Sigmoid colon (tissue), 7 donors: ENCODE measurements at places on chromosomes 2 and 18. TPM values are rescaled to one million over a fixed set of nuclear protein-coding genes. Genes with fewer than 3 reads are reported as not detected.

DNA sequence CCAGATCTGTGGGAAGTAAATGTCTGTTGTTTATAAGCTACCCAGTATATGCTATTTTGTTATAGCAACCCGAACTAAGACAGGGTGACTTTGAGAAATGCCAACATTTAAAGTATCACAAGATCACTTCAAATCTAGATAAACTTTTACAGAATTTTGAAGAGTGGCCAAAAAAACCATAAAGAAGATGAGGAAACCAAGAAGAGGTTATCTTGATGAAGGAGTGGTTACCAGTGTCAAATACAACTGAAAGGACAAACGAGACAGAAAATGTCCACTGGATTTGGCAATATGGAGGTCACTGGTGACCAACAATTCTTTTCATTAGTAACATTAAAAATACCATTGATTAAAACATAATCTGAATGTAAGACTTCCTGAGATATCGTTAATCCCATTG lies 235.7 kb downstream of the DYM start:
- no peak overlapping the region for H3K4me3 ChIP-seq
- no peak for DNase-seq
- peaks cover 32% of the 10 kb centered on the region for H3K4me1 ChIP-seq
- H3K27me3 ChIP-seq: no peaks in the 10 kb centered on the region
- no peaks in the 10 kb centered on the region for H3K36me3 ChIP-seq
- no peak overlapping the region for H3K27ac ChIP-seq

DNA sequence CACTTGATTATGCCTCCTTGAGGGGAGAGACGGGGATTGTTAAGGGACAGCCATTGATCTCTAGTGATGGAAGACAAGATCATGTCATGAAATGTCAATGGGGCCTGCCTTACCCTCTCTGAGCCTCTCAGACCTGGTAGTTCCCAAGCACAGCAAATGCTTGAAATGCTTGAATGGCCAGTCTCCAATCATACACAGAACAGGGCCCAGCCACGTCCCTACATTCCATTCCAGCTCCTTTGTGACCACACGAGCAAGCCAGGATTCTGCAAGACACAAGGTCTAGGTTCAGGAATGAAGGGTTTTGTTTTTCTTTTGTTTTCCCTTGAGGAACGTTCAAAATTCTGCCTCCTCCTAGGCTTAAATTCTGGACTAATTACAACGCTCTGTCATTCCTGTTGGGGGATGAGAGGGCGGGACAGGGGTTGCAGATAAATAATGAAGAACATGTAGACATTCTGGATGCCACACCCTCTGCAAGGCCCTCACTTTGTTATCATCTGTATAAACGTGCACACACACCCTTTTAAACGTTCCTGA lies 98.1 kb upstream of the YPEL5 start:
- H3K4me1 ChIP-seq: no peaks in the 10 kb centered on the region
- H3K4me3 ChIP-seq: no peak overlapping the region
- no peak for DNase-seq
- H3K36me3 ChIP-seq: no peaks in the 10 kb centered on the region
- H3K27ac ChIP-seq: no peak overlapping the region
- no peaks in the 10 kb centered on the region for H3K27me3 ChIP-seq

GRCh38 chr18:45136381-45137086 lies 455.8 kb downstream of the SETBP1 start:
- no peak overlapping the region for H3K4me3 ChIP-seq
- no peaks in the 10 kb centered on the region for H3K36me3 ChIP-seq

GRCh38 chr2:23380562-23381065 lies 4.4 kb upstream of the KLHL29 start:
- H3K27ac ChIP-seq: no peak overlapping the region
- H3K4me1 ChIP-seq: peaks cover 6% of the 10 kb centered on the region
- H3K27me3 ChIP-seq: no peaks in the 10 kb centered on the region
- no peak for DNase-seq
- H3K36me3 ChIP-seq: no peaks in the 10 kb centered on the region

DNA sequence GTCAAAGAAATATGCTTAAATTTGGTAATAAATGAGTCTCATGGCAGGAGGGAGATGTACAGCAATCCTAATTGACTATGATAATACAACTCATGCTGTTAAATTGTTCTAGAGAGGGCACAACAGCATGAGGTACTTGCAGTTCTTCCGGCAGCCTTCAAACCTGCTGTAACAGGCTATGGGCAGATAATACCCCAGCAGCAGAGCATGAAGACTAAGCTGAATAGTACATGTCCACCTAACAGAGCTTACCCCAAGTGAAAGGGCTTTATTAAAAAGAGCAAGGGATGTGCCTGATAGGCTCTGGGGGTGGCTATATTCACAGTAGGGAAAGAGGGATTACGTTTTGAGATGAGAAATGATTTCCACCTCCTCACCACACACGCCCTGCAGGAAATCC lies 28.9 kb downstream of the MRO start:
- no peak for DNase-seq
- H3K27me3 ChIP-seq: no peaks in the 10 kb centered on the region
- no peaks in the 10 kb centered on the region for H3K4me1 ChIP-seq
- H3K27ac ChIP-seq: no peak overlapping the region
- H3K36me3 ChIP-seq: no peaks in the 10 kb centered on the region

DNA sequence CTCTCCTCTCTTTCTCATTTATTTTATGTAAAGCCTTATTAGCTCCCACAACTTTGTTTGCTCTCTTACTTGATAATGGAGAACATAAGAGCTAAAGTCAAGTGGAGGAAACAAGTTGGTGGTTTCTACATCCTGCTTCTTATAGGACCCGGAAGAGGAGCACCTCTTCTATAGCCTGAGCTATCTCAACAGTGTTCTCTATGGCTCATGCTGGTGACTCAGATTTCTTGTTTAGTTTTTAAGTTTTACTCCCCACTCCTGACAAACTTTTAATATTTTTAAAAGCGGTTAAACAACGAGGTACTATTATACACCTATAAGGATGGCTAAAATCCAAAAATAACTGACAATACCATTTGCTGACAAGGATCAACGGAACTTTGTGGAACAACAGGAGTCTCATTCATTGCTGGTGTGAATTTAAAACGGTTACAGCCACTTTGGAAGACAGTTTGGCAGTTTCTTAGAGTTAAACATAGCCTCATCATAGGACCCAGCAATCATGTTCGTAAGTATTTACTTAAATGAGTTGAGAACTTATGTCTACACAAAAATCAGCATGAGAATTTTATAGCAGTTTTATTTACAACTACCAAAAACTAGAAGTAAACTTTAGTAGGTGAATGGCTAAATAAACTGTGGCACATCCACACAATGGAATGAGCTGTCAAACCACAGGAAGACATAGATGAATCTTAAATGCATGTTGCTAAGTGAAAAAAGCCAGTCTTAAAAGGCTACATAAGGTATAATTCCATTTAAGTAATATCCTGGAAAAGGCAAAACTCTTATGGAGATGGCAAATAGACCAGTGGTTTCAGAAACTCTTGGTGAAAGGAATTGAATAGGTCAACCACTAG lies 12.7 kb upstream of the CDC42EP3 start:
- no peak overlapping the region for H3K4me3 ChIP-seq
- H3K36me3 ChIP-seq: no peaks in the 10 kb centered on the region
- peaks cover 18% of the 10 kb centered on the region for H3K4me1 ChIP-seq
- no peak for DNase-seq

- H3K36me3 ChIP-seq: no peaks in the 10 kb centered on the region
- H3K27me3 ChIP-seq: no peaks in the 10 kb centered on the region
- H3K27ac ChIP-seq: no peak overlapping the region
- no peak overlapping the region for H3K4me3 ChIP-seq
These were observed 261.3 kb upstream of the CCDC68 start for GRCh38 chr18:55220523-55220922.

DNA sequence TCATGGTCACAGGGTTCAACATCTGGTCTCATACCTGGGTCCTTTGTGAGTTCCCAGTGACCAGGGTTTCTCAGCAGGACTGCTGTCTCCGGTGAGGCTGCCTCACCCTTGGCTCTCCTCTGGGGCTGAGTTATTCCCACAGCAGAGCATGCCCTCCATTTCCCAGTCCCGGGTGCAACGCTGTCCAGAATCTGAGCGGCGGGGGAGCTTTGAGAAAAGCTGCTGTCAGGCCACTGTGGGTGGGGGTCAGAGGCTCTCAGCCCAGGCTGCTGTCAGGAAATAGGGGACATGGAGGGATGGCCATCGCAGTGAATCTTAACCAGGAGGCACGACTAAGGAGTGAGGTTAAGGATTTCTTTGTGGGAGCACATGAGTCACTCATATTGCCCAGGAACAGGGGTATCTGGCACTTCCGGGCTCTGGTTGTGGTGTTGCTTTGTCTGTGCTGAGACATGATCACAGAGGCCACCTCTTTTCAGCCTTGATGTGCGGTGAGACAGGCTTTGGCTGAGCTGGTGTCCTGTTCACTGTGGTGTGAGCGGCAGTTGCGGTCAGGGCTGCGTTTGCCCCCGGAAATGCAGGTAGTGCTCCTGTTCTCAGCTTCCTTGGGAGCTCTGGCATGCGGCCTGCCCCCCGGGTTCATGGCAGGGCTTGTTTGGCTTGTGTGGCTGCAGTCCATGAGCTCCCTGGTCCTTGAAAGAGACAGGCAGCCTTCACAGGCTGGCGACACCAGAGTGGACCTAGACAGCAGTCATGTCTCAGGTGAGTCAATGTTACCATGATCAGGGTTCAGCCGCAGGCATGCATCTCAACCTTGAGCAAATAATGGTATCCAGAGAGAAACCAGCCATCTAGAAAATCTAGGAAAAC lies 310.7 kb upstream of the MYT1L start:
- peaks cover 10% of the 10 kb centered on the region for H3K27me3 ChIP-seq
- no peak overlapping the region for H3K27ac ChIP-seq
- no peaks in the 10 kb centered on the region for H3K4me1 ChIP-seq

DNA sequence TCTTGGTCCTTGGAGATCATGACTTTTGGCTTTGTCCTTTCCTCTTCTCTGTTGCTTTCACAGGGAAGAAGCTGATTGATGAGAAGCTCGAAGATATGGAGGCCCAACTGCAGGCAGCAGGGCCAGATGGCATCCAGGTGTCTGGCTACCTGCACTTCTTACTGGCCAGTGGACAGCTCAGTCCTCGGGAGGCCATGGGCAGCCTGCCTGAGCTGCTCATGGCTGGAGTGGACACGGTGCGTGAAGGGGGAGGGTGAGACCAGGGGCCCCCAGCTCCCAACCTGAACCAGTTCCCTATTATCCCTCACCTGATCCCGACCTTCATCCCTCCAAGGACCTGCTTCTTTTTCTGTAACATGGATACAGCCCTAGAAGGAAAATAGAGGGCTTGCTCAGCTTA lies 18.7 kb downstream of the PRKAG3 start:
- H3K27ac ChIP-seq: no peak overlapping the region
- peaks cover 14% of the 10 kb centered on the region for H3K36me3 ChIP-seq
- no peaks in the 10 kb centered on the region for H3K4me1 ChIP-seq
- no peak overlapping the region for H3K4me3 ChIP-seq
- no peak for DNase-seq
- no peaks in the 10 kb centered on the region for H3K27me3 ChIP-seq

DNA sequence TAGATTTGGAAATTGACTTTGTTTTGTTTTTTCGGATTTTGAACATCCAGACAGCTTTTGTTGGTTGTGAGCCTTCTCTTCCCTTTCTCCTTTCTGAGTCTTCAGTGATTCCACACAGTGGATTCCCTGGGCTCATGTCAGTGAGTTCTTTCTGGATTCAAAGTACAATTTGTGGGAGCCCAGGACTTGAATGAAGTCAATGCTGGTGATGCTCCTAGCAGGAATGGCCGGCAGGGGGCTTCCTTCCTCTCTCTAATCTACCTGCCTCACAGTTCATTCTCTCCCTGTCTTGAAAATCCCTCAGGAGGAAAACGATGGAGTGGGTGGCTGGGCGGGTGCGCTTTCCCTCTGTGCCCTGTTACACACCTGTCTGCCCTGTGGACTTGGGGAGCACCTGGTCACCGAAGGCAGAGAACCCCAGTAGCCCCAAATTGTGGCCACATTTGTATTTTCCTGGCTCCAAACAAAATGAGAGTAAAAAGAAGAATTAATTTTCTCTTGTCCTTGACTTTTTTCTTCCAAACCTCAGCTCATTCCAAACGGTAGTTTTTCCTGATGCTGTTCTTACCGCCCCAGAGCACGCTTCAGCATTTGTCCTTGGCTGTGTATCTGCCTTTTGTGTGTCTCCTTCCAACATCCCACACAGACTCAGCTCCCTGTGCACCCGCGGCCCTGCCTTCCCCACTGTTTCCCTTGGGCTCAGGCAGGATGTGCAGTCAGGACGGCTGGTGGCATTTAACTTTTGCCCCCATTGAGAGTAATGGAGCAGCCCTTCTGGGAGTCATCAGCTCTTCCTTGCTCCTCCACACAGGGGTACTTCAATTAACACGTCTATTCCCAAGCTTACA lies 86.6 kb downstream of the MARCO start:
- no peaks in the 10 kb centered on the region for H3K27me3 ChIP-seq
- H3K27ac ChIP-seq: no peak overlapping the region
- no peak overlapping the region for H3K4me3 ChIP-seq
- no peaks in the 10 kb centered on the region for H3K4me1 ChIP-seq
- H3K36me3 ChIP-seq: no peaks in the 10 kb centered on the region

DNA sequence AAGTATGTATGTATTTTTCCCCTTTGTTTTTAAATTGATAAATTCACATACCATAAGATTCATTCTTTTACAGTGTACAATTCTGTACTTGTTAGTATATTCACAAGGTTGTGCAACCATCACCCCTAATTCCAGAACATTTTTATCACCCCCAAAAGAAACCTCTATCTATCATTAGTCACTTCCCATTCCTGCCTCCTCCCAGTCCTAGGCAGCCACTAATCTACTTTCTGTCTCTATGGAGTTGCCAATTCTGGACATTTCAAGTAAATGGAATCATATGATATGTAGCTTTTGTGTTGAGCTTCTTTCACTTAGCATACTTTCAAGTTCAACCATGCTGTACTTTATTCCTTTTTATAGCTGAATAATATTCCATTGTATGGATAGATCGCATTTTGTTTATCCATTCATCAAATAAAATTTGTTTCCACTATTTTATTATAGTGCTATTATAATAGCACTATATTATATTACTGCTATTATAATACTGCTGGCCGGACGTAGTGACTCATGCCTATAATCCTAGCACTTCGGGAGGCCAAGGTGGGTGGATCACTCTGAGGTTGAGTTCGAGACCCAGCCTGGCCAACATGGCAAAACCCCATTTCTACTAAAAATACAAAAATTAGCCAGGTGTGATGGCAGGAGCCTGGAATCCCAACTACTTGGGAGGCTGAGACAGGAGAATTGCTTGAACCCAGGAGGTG lies 10.9 kb downstream of the STARD7 start:
- H3K27ac ChIP-seq: no peak overlapping the region
- no peak for DNase-seq

- H3K27me3 ChIP-seq: no peaks in the 10 kb centered on the region
- no peaks in the 10 kb centered on the region for H3K4me1 ChIP-seq
- no peak for DNase-seq
- no peak overlapping the region for H3K27ac ChIP-seq
These were observed 142.0 kb upstream of the SPOPL start for GRCh38 chr2:138359532-138359931.

GRCh38 chr2:125259451-125259850 lies 1234.4 kb downstream of the CNTNAP5 start:
- H3K36me3 ChIP-seq: no peaks in the 10 kb centered on the region
- no peaks in the 10 kb centered on the region for H3K4me1 ChIP-seq
- no peak overlapping the region for H3K4me3 ChIP-seq
- H3K27ac ChIP-seq: no peak overlapping the region
- H3K27me3 ChIP-seq: no peaks in the 10 kb centered on the region

The TLX2 gene
- total RNA-seq: 1.2 TPM

The GALM gene
- 17.8 TPM for total RNA-seq

The LRPPRC gene
- total RNA-seq: 51.2 TPM

The CNDP1 gene
- total RNA-seq: not detected

The SERTAD2 gene
- 14.3 TPM for total RNA-seq

The PER2 gene
- 8.9 TPM for total RNA-seq

The BMP10 gene
- not detected for total RNA-seq

The MRPL44 gene
- 14.9 TPM for total RNA-seq

The CHRNG gene
- total RNA-seq: not detected

The FER1L5 gene
- total RNA-seq: not detected

The CCNT2 gene
- 33.2 TPM for total RNA-seq

The IL1A gene
- total RNA-seq: not detected

The ASXL2 gene
- 15.5 TPM for total RNA-seq

The OTOS gene
- total RNA-seq: not detected
